ENCODE measurements at places on chromosomes 7 and 10.
A peak's percentile ranks its signal among the peaks of the same experiment; 100 is the strongest.

GRCh38 chr7:43110791-43111535, 1.5 kb upstream of the HECW1 start:
- no peak for DNase-seq

GRCh38 chr7:36971515-36972139, 247.3 kb upstream of the AOAH start:
- peak; percentile 94 for DNase-seq

DNA sequence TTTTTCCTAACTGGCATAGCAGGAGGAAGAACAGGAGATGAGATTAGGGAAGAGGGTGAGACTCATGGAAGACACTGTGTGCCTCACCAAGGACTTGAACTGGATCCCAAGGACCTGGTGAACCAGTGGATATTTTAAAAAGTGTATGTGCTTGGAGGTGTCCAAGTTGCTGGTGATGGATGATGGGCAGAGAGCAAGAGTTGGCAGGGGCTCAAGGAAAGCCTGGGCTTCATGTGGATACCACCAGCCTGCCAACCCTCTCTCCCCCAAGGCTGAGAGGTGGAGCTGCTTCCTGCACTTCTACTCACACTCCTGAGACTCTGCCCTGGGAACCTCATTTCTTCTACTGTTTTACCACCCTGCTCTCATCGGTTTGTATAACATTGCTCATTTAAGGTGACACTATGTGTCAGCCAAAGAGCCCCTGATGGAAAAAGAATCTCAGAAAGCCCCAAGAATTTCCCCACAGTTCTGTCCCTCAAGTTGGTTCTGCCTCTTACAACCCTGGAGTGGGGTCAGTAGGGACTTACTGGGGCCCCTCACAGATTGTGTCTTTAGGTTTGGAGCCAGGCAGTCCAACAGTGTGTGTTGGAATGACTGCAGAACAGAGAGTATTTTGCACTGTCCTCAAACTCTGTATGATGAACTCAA, 56.2 kb upstream of the PDCD4 start:
- DNase-seq, result no peak

DNA sequence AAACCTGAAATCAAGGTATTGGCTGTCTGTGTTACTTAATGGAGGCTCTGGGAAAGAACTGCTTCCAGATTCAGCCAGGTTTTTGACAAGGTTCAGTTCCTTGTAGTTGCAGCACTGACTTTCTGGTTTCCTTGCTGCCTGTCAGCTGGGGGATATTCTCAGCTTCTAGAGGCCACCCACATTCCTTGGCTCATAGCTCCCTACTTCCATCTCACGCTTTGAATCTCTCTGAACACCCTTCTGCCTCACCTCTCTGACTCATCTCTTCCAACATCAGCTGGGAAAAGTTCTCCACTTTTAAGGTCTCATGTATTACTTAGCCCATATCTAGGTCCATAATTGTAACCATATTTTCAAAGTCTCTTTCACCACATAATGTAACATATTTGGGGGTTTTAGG, 22.9 kb upstream of the GPR22 start:
- no peak for DNase-seq

DNA sequence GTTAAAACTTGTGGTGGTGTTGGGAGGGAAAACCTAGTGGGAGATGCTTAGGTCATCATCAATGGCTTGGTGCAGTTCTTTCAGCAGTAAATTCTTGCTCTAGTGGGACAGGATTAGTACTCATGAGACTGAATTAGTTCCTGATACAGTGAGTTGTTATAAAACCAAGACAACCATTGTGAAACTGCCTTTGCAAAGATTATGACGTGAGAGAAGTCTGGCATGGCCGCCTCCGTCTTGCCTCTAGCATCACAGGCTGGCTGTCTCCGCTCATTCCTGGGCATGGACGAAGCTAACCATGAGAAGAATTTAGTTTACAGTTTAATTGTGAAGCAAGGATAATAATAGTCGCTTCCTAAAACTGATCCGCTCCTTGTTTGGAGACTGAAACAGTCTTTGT, 186.4 kb downstream of the KIF20B start:
- no peak for DNase-seq

- no peak for DNase-seq
Observed at GRCh38 chr10:33195608-33196376, 138.7 kb downstream of the NRP1 start.

- DNase-seq, result peak; percentile 48
Observed at GRCh38 chr10:4450981-4451908, 374.8 kb upstream of the AKR1E2 start.

DNA sequence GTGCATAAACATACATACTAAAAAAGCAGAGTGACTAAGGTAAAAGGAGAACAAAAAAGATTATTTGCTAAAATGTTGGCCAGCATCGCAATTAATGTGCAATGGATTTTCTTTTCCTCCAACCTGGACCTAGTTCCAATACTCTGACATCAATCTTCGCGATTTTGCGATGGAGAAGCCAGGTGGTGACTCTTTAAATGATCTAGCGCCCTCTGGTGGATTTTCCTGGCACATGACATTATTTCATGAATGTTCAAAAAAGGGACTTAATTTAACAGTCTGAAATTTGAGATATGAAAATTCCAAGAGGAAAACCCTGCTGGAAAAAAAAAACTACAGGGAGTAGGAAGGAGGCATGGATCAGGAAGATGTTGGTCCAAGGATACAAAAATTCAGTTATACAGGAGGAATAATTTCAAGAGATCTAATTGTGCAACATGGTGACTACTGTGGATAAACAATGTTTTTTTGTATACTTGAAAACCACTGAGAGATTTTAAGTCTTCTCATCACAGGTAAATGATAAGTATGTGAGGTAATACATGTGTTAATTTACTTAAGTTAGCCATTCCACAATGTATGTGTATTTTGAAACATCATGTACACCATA, 4.3 kb upstream of the KCNMA1 start:
- peak; percentile 65 for DNase-seq

DNA sequence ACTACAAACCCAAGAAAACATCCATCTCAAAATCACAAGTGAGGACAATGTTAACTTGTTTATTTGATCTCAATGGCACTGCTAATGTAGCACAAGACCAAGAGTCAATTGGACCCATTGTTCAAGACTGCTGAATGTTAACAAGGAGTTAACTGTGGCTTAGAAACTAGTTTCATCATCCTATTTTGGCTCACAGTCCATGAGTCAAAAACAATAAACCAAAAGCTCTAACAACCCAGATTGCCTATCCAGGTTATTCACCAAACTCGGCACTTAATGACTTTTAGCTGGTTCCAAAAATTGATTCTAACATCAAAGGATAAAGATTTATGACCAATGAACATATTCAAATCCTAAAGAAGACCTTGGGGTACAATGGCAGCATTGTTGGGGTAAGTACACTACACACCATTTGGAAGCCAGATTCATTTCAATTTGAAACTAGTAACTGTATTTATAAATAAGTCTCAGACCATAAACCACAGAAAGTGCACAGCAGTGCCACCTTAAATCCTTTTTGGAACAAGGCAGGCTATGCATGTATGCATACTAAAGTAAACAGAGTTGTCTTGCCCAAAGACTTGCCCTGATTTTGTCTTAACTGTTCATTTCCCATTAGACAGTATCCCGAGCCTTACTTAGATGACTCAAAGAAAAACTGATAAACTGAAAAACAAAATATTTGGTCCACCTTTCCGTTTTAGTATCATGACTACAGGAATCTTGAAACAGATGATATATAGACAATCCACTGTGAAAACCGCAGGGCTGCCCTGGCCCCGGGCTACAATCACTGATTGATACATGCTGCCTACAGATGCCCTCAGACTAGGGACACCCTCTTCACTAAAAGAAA, 84.5 kb downstream of the SRPK2 start:
- no peak for DNase-seq

DNA sequence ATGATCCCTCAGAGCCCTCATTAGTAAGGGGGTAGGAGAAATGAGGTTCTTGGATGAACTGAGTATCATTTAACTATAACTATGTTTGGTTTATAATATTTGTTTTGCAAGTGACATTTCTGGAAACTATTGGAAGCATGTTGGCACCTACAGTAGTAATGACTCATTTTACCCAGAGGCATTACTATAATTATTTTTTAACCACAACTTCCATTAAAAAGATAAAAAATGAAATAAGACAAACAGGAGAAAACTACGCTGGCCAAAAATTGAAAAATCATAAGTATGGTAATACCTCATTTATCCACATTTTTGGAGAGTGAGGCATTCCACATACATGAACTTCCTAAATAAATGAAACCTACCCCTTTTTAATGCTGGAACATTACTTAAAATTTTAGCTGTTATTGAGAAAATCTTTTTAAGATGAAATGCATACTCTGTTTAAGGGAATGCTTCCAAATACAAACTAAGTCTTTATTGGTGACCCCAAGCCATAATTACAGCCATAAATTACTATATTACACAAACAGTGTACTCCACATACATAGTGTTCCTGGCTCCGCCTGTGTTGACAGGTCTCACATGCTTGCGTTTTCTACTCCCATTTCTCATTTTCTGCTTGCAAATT, 84.6 kb upstream of the CAPZA2 start:
- DNase-seq, result no peak

- DNase-seq, result no peak
Observed at GRCh38 chr7:157479326-157479725, 142.5 kb downstream of the DNAJB6 start.

GRCh38 chr7:71015252-71015900, 116.6 kb upstream of the GALNT17 start:
- DNase-seq, result no peak

DNA sequence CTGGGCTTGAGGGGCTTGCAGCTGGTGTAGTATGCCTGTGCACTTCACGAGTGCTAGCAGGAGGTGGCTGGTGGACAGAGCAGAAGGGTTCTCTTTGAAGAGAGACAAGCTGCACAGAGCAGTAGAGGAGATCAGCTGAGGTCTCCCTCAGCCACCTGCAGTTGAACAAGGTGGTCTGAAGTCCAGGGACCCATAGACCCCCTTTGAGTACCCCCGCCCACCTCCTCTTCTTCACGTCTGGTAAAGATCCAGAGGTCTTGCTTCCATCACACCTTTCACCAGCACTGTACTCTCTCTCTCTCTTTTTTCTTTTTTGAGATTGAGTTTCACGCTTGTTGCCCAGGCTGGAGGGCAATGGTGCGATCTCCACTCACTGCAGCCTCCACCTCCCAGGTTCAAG, 157.2 kb downstream of the GFRA1 start:
- DNase-seq, result no peak

DNA sequence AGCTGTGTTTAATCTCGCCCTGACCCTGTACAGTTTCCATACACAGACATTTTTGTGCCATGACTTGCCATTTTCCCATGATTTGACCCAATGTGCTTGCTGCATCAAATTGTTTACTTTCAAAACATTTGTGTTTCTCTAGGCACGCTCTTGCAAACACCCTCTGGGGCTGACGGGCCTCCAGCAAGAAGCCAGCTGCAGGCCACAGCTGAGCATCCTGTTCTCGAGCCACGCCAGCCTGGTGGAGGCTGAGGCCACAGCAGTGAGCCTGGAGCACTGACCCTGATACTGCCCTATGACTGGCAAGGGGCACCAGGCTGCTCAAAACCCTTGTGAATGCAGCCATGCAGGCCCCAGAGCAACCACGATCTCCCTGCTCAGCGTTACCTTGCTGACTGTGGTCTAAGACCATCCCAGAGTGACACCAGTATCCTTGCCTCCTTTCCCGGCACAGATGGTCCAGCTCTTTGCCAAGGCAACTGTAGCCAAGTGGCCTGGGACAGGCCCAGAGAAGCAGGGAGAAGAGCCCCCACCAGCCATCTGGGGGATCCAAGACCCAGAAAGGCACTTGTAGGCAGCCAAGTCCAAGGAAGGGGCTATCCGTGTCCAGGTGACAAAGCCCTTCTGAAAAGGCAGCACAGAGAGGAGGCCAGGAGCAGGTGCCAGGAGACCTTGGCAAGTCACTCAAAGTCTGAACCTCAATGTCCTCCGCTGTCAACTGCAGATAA, 78.5 kb downstream of the OAT start:
- DNase-seq, result no peak

DNA sequence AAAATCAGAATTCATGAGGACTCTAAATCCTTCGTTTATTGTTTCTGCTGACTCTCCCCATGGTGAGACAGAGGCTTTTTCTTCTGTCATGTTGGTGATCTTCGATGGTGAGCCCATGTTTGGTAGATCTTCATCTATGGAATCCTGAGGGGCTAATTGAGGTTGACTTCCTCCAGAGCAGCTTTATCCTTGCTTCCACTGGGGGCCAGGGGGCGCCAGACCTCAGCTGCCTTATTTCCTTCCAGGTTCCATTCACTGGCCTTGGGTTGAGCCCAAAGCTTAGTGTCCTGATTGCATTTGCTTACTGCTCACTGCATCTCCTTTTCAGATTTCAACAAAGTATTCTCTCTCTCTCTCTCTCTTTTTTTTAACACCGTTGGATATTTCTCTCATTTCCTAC, 80.7 kb downstream of the GCC1 start:
- DNase-seq, result no peak

- DNase-seq, result no peak
Observed at GRCh38 chr10:45627412-45628048, 45.0 kb downstream of the ZFAND4 start.

- DNase-seq, result no peak
Observed at GRCh38 chr7:74042746-74043522, 15.0 kb downstream of the ELN start.

DNA sequence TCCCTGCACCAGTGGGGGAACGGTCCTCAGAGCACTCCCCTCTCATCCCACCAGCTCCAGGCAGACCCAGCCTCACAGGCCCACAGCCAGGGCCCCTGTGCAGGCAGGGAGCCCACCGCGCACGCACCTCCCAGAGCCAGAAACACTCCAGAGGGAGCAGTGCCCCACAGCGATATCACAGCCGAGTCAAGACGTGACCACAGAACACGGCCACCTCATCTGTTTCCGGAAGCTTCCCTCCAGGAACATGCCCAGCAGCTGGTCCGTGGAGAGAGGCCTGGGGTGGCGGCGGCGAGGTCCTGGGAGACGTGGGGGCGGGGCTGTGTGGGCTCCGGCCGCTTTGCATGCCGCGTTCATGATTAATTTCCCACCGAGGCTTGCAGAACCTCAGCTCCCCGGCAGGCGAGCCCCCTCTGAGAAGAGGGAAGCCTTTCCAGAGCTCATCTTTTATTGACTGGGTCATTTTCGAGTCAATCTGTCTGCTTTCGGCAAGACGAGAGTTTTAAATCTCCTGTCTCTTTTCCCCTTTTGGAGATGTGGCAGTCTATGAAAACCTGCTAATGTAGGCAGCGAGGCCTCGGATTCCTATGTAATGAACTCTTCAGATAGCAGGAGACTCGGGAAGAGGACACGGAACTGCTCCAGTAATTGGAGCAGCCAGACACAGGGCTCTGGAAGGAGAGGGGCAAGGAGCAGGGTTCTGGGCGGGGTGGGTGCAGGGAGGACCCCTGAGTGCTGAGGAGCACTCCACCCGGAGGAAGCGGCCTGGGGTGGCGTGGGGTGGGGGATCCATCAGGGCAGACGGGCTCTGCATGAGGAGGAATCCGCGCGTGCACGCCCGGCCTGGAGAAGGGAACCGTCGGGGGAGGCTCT, 242.8 kb downstream of the ELFN1 start:
- no peak for DNase-seq

Data from NCI-H774 (cell line).